ENCODE measurements at places on chromosomes 6 and 20. TPM values are rescaled to one million over a fixed set of nuclear protein-coding genes. Genes with fewer than 3 reads are reported as not detected.
A peak's percentile ranks its signal among the peaks of the same experiment; 100 is the strongest.

MAS1 gene
- not detected for total RNA-seq

GTSF1L gene
- not detected for total RNA-seq

LGSN gene
- total RNA-seq = not detected

GLYATL3 gene
- total RNA-seq = not detected

PLAGL1 gene
- total RNA-seq = 8.5 TPM

JPH2 gene
- total RNA-seq = 168 TPM

GRCh38 chr6:117568247-117568646, 34.1 kb downstream of the GOPC start:
- H3K36me3 ChIP-seq = peaks cover 42% of the 10 kb centered on the region
- no peaks in the 10 kb centered on the region for H3K27me3 ChIP-seq
- no peaks in the 10 kb centered on the region for H3K4me1 ChIP-seq
- DNase-seq = no peak
- no peak overlapping the region for H3K27ac ChIP-seq
- no peak overlapping the region for H3K4me3 ChIP-seq

DNA sequence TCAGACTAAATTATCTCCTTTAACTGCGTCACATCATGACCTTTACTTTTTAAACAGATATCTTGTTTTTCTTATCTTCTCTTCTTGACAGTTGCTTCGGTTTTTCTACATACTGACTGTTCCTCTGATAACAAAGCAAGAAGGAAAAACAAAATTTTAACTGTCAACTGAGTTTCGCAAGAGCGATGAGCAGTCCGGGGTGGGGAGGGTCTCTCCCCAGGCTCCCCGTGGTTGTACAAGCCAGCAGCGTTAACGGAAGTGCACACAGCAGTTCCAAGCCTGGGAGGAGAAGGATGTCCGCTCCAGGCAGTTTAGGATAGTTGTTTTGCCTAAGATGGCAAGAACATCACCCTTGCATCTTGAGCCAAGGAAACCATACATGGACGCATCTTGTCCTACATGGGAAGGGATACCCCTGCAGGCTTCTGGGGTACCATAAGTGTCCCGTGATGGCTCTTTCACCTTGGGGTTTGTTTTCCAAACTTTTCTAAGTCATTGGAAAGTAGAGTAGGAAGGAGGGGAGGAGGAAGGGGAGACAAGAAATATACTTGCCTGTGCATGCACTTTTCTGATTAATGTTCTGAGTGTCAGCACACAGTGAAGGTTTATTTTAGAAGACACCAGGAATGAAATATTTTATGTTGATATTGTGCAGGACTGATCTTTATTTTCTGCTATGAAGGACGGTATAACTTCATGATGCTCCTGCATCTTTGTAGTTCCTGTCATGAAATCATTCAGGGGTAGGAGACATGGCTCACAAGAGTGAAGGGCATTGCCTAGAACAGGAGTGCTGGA, 20.8 kb downstream of the SLC24A3 start:
- H3K4me3 ChIP-seq = no peak overlapping the region
- no peaks in the 10 kb centered on the region for H3K27me3 ChIP-seq
- H3K36me3 ChIP-seq = no peaks in the 10 kb centered on the region
- DNase-seq = no peak
- H3K4me1 ChIP-seq = no peaks in the 10 kb centered on the region

DNA sequence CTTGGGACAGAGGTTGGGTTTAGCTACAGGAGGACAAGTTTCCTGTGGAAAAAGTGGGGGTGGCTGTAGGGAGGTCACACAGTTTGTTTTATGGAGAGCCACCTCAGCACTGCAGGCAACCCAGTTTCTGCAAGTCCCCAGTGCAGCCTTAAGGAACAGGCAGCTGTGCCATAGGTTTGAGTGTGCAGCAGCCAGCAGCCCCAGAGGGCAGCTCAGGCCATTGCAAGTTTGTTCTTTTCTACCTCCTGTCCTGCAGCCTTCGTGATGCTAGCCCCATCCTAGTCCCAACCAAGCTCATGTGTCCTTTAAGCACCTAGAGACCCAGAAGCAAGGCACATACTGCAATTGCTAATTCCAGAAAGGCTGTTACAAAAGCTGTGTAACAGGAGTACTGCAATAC, 58.8 kb downstream of the ZBTB9 start:
- no peaks in the 10 kb centered on the region for H3K4me1 ChIP-seq
- H3K4me3 ChIP-seq = no peak overlapping the region
- H3K27ac ChIP-seq = no peak overlapping the region
- no peaks in the 10 kb centered on the region for H3K36me3 ChIP-seq

DNA sequence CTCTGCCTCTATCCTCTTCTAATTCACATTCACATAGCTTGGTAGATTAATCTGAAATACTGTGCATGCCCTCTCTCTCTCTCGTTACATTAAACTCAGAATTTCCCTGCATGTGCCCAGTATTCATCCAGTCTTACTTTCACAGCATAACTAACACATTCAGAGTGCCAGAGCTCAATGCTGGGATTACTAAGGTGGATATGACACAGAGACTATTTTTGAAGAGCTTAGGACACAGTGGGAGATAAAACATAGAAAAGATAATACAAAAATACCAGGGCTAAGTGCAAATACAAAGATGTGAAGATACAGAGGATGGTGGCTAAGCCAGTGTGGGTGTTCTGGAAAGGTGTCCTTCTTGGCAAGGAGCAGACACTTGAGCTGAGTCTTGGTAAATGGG, 6.3 kb downstream of the SYNE1 start:
- no peaks in the 10 kb centered on the region for H3K4me1 ChIP-seq
- no peak overlapping the region for H3K4me3 ChIP-seq
- no peaks in the 10 kb centered on the region for H3K36me3 ChIP-seq

DNA sequence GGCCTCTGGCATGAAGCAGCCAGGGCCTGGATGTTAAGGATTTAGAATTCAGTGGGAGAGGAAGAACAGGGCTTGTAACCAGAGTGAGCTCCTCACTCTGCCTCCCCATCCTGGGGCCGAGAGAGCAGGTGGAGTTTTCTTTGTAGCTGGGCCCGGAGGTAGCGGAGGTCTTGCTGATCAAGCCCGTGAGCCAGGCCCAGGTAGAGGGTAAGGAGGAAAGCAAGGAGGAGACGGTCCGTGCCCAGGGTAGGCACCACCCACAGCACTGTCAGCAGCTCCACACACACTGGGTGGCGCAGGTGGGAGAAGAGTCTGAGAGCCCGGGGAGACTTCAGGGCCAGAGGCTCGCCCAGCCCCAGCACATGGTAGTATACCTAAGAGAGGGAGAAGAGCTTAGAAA, 2.1 kb upstream of the PPP1R18 start:
- H3K4me1 ChIP-seq = no peaks in the 10 kb centered on the region
- peak overlapping the region; percentile 90 for H3K4me3 ChIP-seq
- H3K36me3 ChIP-seq = peaks cover 10% of the 10 kb centered on the region
- no peaks in the 10 kb centered on the region for H3K27me3 ChIP-seq

- DNase-seq = peak; percentile 72
- H3K4me1 ChIP-seq = no peaks in the 10 kb centered on the region
- H3K4me3 ChIP-seq = no peak overlapping the region
- peak overlapping the region; percentile 49 for H3K27ac ChIP-seq
- H3K36me3 ChIP-seq = peaks cover 69% of the 10 kb centered on the region
These were observed 27.0 kb downstream of the EDEM2 start for GRCh38 chr20:35120012-35120701.

DNA sequence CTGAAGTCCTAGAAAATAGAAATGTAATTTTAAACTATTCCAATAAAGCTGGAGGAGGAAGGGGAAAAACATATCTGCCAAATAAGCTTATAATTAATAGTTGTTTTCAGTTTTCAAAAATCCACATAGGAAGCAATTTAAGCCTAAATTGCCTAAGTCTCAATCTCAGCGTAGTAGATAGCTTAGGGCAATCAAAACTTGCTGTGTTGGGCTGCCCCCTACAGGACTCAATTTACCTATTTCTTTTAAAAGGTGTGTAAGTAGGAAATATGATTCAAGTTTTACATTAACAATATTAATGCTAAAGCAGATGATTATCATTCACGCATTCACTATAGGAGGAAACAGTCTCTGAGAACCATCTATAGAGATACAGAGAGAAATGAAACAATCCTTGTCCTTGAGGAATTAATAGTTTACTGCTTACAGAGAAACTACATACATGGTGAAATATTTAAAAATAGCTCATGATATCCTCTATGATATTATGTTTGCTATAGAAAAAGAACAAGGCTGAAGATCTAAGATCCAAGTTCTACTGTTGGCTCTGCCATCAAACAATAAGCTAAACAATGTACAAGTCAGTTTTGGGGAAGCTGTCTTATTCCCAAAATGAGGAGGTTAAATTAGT, 102.1 kb downstream of the ATG5 start:
- H3K27me3 ChIP-seq = no peaks in the 10 kb centered on the region
- no peaks in the 10 kb centered on the region for H3K36me3 ChIP-seq
- no peak for DNase-seq
- H3K4me3 ChIP-seq = no peak overlapping the region
- no peaks in the 10 kb centered on the region for H3K4me1 ChIP-seq

DNA sequence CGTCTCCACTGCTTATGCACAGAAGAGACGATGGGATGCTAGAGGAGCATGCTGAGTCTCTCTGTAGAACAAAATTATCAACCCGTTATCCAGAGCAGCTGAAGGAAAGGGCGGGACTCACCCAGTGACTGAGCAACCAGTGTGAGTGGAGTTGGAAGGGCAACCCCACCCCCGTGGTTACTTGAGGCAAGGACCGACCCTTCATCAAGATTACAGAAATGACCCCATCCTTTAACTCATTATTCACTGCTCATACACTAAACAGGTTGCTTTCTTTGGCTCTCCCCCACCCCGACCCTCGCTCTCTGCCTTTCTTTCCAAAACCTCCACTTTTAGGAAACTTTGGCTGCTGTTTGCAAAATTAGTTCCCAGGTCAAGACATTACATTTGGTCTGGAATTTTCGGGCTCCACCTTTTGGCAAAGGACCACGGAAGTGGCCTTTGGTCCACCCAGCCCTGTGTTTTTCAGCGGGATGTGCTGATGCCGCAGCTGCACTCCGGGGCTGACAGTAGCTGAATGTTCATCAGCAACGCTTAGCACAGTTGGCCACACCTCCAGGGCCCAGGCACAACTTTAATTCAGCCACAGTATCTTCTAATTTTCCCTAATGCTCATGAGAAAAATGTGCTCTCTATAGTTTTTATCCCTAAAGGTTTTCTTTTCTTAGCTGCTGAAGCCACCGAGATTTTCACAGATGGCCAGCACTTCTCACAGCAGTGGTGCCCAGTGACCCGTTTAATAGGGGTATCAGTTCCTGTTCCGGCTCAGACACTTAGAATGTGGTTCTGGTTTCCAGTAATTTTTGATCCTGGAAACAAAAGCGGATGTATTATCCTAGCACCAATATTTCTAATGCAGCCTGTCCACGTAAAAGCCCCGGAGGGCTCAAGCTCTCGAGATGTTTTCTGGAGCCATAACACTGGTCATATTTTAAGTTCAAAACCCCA, 103.6 kb upstream of the NXT1 start:
- H3K27ac ChIP-seq = peak overlapping the region; percentile 31
- H3K36me3 ChIP-seq = no peaks in the 10 kb centered on the region
- H3K4me1 ChIP-seq = peaks cover 21% of the 10 kb centered on the region

DNA sequence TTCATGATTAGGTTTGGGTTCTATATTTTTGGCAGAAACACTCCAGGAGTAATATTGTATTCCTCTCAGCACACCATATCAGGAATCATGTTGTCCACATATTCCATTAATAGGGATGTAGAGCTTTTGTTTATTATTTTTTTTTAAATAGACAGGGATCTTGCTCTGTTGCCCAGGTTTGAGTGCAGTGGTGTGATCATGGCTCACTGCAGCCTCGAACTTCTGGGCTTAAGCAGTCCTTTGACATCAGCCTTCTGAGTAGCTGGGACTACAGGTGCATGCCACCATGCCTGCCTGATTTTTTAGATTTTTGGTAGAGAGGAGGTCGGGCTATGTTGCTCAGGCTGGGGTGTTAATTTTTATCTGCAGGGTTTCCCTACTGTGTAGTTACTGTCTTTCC, 12.0 kb downstream of the SCAF8 start:
- H3K4me3 ChIP-seq = no peak overlapping the region
- H3K4me1 ChIP-seq = peaks cover 67% of the 10 kb centered on the region
- no peak for DNase-seq
- H3K27me3 ChIP-seq = no peaks in the 10 kb centered on the region
- no peak overlapping the region for H3K27ac ChIP-seq

- no peak overlapping the region for H3K27ac ChIP-seq
- H3K4me1 ChIP-seq = peaks cover 8% of the 10 kb centered on the region
- H3K27me3 ChIP-seq = no peaks in the 10 kb centered on the region
- DNase-seq = no peak
These were observed 193.2 kb upstream of the COL21A1 start for GRCh38 chr6:56440551-56440981.

GRCh38 chr6:144347933-144348332, 62.8 kb downstream of the UTRN start:
- DNase-seq = no peak
- H3K4me1 ChIP-seq = no peaks in the 10 kb centered on the region
- no peaks in the 10 kb centered on the region for H3K27me3 ChIP-seq
- H3K36me3 ChIP-seq = no peaks in the 10 kb centered on the region

GRCh38 chr6:127737009-127737486, 160.1 kb downstream of the C6orf58 start:
- H3K36me3 ChIP-seq = no peaks in the 10 kb centered on the region
- H3K27me3 ChIP-seq = no peaks in the 10 kb centered on the region
- DNase-seq = no peak
- H3K4me3 ChIP-seq = no peak overlapping the region

GRCh38 chr20:25315418-25316210, 67.7 kb downstream of the PYGB start:
- H3K27me3 ChIP-seq = no peaks in the 10 kb centered on the region
- H3K4me3 ChIP-seq = no peak overlapping the region
- H3K36me3 ChIP-seq = no peaks in the 10 kb centered on the region
- DNase-seq = no peak
- no peaks in the 10 kb centered on the region for H3K4me1 ChIP-seq

DNA sequence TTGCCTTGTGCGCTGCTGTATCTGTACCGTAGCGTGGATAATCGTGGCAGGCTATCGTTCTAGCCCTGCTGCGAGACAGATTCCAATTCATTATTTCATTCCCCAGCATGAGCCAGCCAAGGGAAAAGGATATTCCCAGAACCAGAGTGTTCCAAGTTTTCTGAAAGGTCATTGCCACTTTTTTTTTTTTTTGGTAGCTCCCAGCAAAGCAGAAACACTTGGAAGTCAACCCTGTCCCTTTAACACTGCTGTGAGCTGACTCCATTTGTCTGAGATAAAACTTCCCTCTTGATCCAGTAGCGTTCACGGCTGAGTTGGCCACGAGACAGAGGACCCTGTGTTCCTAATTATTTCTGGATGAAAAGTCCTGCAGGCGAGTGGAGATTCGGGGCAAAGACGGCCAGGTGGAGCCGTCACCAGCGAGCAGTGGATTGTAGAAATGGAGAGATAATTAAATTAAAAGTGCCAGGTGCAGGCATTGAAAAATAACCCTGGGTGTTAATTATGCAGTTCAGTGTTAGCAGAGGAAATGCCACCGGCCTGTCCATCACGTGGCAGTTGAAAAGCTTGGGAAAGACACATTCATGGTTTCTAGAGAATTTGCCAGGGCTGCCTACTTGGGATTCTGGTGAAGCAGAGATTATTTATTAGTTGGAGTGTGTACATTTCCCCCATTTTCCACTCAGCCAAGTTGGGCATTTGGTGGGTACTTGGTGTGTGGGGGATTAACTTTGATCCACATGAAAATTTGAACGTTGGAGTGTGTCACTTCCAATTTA, 164.2 kb downstream of the SLC24A3 start:
- no peak overlapping the region for H3K27ac ChIP-seq
- H3K4me3 ChIP-seq = no peak overlapping the region
